Stimulated activated naive CD4-positive, alpha-beta T cell treated with Interleukin-2 at 50 U/mL for 16 hours (primary cell): ENCODE measurements at places on chromosomes 16 and 17.

DNA sequence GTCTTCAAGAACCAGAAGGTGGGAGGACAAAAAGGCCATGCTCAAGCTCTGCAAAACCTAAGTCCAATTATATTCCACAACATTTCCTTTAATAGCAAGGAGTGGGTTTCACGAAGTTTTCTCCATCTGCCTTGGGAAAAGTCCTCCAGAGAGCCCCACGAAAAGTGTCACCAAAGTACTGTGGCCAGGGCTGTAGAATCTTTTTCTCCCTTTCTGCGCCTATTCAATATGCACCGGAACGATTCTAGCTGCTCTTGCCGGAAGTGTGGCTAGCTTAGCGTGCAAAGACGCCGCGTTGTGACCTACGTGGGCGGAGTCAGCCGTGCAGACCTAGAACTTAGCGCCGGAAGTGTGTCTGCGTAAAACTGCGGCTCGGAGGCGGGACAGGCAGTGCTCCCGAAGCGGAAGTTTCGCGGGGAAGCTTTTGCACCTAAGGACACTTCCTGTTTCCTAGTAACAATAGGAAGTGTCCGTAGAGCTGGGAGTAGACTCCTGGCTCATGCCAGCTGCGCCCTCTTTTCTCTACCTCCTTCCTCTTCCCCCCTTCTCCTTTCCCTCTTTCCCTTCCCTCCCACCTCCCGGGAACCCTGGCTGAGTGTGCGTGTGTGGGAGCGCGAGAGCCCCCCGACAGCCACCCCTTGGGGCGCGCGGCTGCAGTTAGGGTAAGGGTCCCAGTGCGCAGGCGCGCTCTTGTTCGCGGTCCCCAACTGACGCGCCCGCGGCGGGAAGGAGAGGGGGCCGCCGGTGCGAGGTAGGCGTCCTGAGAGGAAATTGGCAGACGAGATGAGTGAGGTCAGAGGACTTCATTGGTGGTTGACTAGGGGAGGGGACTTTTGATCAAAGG is at the start of the genes ZNF646 and ZNF668:
TSS of gene ZNF646 (plus strand) at position 453 of the 844 bp plus-strand sequence. CDS start 1,903 bp downstream, outside the sequence.
TSS of gene ZNF668 (minus strand) at position 271 of the 844 bp plus-strand sequence. CDS start 9,781 bp downstream, outside the sequence.
- peak; percentile 99 for DNase-seq

GRCh38 chr17:77509089-77509488 is 368.3 kb downstream of the SEC14L1 start:
- DNase-seq = no peak

DNA sequence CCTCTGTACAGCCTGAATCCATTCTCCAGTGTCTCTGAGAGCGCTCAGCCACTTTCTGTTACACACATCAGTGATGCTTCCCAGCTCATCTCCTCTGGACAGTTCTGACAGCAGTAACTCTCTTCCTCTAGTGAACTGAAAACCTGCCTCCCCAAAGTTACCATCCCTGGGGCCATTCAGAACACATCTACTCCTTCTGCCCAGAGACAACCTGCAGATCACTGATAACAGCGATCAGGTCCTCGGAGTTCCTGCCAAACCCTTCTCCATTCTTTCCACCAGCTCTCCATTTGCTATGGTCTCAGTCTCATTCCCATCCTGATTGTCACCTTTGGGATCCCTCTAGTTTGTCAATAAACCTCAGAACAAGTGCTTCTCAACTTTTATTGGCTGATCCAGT is 7.3 kb downstream of the ZZEF1 start:
- no peak for DNase-seq

DNA sequence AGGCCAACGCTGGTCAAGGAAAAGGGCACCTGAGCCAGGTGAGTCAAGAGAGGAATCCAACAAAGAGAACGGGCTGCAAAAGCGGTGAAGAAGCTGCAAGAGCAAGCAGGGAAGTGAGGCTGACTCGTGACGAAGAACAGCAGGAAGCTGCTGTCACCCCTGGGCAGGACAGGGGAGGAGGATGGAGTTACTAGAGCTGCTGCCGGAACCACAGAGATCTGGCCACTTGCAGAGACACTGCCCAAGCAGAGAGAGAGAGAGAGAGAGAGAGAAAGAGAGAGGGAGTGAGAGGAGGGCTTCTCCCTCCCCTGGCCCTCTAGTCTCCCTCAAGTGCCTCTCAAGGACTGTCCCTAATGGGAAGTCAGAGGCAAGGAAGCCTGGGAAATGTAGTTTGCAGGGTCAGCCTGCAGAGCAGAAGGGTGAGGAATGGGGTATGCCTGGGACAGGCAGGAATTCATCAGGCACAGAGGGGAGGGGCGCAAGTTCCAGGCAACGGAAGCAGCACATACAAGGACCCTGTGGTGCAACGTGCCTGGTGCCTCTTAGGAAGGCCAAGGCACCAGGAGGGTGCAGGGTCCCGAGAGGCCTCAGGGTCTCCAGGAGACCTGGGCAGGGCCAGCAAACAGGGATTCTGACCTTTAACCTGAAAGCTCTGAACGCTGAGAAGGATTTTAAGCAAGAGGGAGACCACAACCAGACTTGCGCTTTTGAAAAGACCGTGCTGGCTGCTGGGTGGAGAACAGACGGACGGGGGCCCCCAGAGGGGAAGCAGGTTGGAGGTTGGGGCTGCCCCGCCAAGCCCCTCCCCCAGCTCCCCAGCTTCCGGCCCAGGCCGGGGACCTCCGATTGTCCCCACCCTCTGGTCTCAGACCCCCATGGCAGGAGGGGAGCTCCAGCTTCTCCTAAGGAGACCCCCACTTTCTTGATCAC is 45.8 kb upstream of the CIBAR2 start:
- DNase-seq = no peak

DNA sequence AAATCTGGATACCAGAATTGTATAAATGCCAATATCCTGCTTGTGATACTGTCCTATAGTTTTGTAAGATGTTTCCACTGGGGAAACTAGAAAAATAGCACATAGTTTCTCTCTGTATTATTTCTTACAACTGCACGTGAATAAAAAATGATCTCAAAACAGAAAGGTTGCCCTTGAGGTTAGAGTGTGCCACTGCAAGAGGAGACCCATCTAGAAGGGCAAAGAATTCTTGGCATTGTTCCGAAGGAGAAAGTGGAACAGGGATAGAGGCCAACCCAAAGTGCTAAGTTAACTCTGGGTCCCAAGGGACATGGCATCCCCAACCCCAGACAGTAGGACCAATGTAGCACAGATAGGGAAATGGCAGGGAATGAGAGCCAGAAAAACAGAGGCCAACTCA is 477.5 kb upstream of the HSBP1 start:
- DNase-seq = no peak

- DNase-seq = no peak
Measured at GRCh38 chr17:39599665-39600231, 8.0 kb downstream of the NEUROD2 start.

- no peak for DNase-seq
Measured at GRCh38 chr16:1688807-1689560, 10.9 kb downstream of the JPT2 start.

GRCh38 chr17:4358154-4358553 is 8.3 kb downstream of the UBE2G1 start:
- DNase-seq = no peak

- DNase-seq = no peak
Measured at GRCh38 chr16:62954144-62955032, 918.1 kb upstream of the CDH8 start.

GRCh38 chr16:60930291-60930690 is 1105.9 kb downstream of the CDH8 start:
- DNase-seq = no peak

DNA sequence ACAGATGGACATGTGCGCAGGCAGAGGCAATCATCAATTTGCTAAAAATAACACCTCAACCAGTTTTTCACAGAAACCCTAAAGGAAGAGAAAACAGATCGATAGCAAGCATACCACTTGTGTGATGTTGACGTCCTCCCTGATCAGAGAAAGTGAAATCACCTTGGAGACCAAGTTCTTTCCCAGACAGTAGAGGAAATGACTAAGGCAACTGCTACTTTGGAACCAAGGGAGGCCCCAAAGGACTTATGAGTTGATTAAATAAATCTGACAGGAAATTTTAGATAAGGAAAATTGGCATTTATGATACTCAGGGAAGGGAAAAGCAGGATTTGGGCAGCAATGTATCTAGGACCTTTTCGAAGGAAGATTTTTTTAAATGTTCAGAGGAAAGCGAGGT is 267.1 kb upstream of the ASIC2 start:
- no peak for DNase-seq

DNA sequence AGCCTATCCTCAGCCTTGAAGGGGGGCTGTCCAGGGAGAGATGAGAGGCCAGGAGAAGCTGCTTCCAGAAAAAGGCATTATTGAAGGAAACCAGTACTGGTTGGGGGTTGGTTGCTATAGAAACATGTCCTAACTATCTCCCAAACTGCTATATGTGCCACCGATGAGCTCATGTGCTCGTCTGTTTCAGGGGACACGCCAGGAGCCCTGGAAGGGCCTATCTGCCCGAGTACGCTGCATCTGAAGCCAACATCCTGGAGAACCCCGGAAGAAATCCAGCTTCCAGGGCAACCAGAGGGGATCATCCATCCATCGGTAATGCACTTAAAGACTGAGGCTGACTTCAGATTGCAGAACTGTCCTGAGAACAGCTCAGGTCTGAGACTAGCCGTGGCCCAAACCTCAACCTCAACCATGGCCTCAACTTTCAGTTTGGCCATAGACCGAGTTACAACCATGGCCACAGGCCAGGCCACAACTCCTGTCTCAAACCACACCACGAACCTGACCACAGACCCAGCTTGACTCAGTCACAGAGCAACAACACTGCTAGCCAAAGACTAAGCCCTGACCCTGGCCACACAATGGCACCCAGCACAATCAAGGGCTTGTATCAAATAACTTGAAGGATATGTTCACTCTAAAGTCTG is 10.2 kb downstream of the PITPNM3 start:
- no peak for DNase-seq

DNA sequence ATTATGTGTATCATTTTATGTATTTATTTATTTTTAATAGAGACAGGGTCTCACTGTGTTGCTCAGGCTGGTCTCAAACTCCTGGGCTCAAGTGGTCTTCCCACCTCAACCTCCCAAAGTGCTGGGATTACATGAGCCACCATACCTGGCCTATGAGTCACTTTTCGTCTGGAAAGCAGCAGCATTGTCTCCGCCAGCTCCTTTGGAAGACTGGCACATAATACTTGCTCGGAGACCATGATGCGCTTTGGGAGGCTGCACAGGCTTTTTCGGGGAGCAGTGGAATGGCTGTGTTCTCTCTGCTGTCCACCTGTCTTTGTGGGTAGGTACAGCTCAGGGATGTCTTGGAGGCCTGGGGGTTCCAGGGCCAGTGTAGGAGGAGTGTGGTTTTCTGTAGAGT is 102.2 kb downstream of the AATF start:
- DNase-seq = no peak

GRCh38 chr16:2226245-2226793 is 2.9 kb downstream of the E4F1 start:
- no peak for DNase-seq

DNA sequence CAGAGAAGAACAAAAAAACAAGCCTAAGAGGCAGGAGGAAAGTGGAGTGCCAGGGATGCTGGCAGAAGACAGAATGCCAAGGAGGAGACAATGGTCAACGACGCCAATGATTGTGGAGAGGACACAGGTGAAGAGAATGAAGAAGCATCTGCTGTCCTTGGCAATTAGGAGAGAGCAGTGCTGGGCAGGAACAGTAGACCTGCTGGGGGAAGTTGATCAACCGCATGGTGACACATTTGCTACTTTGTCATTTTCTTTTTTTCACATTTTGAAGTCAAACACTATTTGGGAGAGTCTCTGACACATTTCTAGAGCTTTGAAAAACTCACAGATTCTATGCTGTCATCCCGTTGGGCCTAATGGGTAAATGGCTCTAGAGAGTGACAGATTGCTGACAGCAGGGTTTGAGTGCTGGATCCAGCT is 1.1 kb upstream of the PIK3R6 start:
- DNase-seq = no peak

DNA sequence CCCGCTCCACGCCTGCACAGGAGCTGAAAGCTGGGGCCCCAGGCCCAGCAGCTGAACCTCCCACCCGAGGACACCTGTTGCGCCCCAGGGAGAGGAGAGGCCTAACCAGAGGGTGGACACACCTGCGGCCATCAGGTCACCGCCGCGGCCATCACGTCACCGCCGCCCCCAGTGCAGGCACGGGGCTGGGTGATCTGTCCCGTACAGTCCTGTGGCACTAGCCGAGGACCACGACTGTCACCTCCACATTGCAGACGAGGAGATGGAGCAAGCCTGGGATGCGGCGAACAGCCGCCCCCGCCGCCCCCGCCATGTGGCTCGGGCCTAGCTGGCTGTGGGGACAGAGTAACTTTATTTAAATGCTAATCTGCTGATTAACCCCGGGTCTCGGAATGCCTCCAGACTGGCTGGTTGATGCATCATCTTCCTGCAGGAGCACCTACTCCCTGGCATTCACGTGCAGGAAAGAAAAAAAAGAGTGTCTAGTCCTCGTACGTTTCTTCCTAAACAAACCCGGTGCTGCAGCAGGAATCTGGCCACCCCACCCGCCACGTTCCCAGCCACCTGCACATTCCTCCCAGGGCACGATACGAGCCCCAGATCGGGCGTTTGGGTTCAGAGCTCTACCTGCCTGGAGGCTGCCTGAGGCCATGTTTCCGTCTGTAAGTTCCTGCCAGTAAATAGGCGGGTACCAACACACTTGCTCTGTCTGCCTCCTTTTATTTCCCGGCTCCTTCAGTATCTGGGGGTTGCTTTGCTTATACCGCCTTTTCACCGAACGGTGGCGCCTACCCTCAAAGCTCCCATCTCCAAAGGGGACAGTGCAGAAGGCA is 29.9 kb downstream of the PIEZO1 start:
- DNase-seq = no peak

DNA sequence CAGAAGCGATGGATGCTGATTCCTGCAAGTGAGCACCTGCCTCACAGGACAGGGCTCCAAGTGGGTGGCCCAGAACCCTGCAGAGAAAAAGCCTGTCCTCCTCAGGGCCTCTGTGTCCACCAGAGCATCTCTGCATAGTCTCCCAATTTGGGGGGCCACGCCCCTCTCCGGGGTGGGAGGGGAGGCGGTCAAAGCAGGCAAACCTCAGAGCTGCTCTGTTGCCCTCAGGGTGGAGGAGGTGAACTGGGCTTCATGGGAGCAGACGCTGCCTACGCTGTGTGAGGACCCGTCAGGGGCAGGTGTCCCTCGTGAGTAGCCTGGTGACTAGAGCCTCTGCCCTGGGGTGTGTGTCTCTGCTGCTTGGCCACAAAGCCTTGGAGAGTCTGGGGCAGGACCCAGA is 19.3 kb downstream of the TRPV2 start:
- no peak for DNase-seq

DNA sequence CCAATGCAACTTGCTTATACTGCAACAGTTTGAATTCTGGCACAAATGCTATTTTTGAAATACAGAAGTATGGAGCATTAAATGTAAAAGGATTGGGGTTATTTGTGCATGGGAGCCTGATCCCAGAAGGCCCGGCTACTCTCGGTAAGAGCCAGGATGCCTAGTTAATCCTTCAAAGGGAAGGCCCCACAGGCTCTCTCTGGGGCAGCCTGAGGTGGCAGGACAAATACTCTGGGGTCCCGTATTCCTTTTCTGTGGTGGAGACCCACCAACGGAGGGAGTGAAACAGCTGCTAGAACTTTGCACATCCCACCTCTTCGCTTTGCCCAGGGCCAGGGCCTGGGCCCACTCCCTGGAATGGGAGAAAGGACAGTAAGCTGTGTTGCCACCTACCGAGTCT is 30.4 kb downstream of the ERN1 start:
- no peak for DNase-seq

DNA sequence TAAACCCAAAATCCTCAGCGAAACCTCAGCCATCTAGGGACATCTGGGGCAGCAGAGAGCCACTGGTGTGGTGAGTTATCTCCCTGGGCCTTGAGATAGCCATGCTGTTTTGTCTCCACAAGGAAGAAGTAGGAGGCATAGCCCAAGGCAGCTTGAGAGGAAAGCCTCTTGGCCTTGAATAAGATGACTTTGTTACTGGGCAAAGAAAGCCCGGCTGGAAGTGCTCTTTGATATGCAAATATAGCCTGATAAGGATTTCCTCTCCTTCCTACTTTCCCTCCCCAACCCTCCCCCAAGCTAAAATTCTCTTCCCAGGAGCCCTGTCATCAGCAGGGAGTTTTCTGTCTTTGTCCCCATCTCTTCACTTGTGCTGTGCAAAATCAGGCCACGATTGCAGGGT is 694.4 kb downstream of the MAF start:
- DNase-seq = no peak
